Foreskin keratinocyte (primary cell): ENCODE measurements at places on chromosomes 11 and 22. TPM values are rescaled to one million over a fixed set of nuclear protein-coding genes. Genes with fewer than 3 reads are reported as not detected.

DNA sequence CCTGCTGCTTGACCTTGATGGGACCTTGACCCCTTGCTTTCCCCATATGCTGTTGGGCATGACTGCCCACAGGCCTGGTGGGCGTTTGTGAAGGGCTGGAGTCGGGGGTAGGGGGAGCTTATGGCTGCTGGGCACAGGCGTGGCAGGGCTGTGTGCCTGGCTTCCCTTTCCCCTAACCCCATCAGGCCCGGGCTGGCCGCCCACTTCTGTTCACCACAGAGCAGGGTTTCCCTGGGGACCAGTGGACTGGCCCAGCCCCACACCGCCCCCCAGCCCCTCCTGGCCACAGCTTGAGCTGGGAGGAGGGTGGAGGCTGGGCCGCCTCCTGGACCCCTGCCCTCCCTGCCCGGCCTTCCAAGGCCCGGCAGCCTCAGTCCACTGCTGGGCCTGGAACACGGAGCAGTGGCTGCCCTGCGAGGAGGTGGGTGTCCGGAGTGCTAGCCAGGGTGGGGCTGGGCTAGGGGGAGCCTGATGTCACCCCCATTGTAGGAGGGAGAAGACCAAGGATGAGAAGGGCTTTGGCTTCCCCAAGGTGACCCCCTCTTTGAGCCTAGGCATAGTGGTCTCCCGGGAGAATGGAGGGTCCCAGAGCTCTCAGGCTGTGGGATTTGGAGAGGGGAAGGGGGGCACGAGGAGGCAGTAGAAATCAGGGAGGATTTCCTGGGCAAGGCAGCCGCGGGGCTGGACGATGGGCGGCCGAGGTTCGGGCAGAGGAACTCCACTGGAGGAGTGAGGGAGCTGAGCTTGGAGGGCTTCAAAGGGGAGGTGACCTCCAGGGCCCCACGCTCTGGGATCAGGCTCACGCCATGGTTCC lies at the start of gene AIFM3:
Gene AIFM3 (plus strand): TSS at position 373 of the 814 bp plus-strand sequence. CDS start 690 bp downstream, outside the sequence.
- DNase-seq = no peak

DNA sequence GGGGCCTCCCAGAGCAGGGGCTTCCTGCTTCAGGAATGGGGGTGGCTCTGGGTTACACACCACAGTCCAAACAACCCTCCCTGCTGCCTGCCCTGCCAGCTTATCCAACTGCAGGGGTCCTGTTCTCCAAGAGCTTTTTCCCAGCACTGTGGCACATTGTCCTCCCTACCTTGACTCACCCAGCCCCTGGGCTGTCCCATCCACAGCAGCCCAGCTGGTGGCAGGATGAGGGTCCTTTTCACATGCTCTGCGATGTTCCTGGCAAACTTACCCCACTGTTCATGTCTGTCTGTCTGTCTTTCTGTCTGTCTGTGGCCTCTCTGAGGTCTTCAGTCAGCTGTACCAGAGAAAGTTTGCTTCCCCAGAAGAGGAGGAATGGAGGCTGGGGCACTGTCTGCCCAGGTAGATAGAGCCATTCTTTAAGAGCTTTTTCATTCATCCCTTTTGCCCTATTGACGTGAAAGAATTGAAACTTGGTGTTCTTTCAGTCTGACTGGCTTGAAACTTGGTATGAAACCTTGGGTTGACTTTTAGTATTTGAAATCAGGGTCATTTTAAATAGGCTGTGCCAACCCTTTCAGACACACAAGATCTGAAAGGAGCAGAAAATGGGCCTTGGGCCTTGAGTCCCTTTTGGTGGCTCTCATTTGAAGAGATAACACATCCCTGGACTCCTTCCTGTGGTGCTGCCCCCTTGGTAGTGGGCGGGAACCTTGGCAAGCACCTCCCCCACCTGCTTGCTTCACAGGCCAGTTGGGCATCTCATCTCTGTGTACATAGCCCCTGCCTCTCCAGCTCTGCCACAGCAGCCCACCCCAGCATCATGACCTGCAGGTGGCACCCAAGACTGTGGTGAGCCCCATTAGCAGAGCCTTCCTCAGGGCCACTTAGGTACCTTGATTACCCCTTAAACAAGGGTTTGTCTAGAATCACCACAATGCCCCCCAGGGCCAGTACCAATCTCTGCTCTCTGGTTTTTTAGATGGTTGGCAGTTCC lies 74.6 kb upstream of the SUSD2 start:
- DNase-seq = no peak

DNA sequence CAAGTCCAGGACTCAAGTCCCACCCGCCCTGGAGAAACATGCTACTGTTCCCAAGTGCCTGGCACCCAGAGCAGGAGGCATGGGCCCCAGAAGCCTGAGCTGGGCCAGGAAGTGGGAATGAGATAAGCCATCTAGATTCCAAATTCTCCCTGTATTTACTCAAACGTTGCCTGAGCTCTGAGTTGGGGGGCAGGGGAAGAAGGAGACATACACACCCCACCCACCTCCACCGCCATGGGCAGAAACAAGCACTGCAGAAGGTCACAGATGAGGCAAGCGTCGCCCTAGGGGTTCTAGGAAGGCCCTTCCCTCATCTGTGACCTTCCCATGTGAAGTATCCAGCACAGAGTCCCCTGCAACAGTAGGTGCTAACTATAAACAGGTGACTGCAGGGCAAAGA lies 54.0 kb downstream of the PLEKHA7 start:
- no peak for DNase-seq

The KCTD14 gene
- polyA plus RNA-seq = 10.5 and 12.7 TPM in 2 replicates

The CECR2 gene
- not detected in 2 replicates for polyA plus RNA-seq

GRCh38 chr11:59261150-59261549 lies 48.4 kb upstream of the MPEG1 start:
- DNase-seq = no peak

DNA sequence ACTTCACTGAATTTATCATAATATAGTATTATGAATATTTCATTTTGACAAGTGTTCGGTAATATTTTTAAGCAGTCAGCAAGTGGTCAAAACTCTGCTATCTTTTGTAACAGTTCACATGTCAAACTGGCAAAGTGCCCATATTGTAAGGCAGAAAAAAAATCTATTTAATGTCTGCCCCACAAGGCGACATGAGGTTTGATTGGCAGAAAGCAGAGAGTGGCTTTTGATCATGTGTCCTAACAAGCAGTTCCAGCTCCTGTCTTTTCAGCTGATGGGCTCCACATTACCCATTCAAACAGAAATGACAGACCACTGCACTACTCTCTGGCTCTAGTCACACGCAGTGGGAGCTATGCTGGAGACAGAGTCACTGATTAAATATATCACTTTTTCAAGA lies 59.0 kb downstream of the SOX6 start:
- DNase-seq = no peak

GRCh38 chr11:69635195-69635594 lies 5.8 kb upstream of the CCND1 start:
- DNase-seq = no peak

DNA sequence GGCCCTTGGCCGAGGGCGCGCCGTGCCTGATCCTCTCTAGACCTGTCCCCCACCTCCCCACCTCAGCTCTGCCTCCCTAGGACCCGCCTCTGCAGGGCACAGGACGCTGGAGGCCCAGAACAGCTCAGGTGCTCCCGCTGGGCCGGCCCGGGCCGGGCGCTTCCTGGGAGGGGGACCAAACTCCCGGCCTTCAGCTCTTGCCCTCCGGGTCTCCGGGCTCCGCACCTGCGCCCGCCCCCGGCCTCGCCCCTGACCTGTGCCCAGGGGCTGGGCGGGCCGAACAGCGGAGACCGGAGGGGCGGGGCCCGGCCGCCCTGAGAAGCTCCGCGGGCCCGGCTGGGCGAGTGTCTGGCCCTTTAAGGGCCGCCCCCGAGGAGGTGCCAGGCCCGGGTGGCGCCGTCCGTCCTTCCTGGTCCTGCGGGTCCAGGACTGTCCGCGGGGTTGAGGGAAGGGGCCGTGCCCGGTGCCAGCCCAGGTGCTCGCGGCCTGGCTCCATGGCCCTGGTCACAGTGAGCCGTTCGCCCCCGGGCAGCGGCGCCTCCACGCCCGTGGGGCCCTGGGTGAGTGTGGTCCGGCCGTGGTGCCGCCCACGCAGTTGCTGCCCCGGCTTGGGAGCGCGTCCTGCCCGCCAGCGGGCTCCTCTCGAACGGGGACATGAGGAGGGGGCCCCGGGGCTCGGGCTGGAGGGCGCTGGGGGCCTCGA lies at the start of gene SSH3:
Gene SSH3 (plus strand): TSS at position 399 of the 703 bp plus-strand sequence. CDS start 96 bp downstream, at position 495.
- DNase-seq = no peak

GRCh38 chr11:119935349-119935925 lies 202.5 kb downstream of the TRIM29 start:
- DNase-seq = no peak

- DNase-seq = no peak
Observed at GRCh38 chr11:113991718-113992458, 17.0 kb downstream of the HTR3A start.

The RBMXL2 gene
- not detected in 2 replicates for polyA plus RNA-seq
